Cortex of kidney (tissue), 1 donor: ENCODE measurements at places on chromosomes 7 and 10.

DNA sequence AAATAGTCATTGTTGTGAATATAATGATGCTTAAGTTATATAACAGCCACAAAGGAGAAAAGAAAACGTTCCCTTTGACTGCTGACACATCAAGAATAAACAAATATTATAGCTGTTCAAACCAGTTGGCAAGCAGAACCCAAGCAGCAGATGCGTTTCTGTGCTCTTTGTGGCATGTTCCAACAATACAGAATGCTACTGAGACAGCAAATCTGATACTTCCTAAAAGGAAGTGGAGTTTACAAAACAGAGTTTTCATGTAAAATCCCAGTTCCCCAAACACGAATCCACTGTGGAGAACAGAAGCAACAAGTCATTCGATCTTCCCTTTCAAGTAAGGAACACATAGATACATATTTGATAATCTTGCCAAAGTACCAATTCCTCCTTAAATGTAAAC, 170.9 kb upstream of the ASAH2 start:
- DNase-seq = no peak

- no peak for DNase-seq
These were observed 220.8 kb upstream of the PRSS58 start for GRCh38 chr7:142478479-142479220.

DNA sequence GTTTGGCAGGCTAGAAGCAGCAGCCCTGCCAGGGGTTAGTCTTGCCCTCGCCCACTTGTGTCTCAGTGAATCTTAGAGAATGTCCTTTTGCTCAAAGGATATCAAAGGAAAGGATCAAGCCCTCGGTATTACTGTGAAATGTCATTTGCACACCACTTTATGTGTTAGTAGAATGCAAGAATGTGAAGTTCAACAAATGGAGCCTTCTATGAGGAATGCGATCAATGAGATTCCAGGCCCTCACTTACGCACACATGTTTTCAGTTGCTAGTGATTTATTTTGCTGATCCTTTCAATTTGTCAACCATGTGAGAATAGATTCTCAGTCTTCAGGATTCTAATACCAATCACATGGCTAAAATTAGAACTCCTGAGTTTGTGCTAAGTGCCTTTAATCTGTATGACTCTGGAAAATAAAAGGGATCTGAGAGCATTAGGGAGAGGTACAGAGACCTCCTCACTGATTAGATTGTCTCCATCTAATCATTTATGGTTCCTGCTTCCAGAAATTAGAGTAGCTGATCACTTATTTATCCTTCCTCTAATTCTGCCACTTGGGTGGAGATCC, 123.0 kb upstream of the SP4 start:
- no peak for DNase-seq

DNA sequence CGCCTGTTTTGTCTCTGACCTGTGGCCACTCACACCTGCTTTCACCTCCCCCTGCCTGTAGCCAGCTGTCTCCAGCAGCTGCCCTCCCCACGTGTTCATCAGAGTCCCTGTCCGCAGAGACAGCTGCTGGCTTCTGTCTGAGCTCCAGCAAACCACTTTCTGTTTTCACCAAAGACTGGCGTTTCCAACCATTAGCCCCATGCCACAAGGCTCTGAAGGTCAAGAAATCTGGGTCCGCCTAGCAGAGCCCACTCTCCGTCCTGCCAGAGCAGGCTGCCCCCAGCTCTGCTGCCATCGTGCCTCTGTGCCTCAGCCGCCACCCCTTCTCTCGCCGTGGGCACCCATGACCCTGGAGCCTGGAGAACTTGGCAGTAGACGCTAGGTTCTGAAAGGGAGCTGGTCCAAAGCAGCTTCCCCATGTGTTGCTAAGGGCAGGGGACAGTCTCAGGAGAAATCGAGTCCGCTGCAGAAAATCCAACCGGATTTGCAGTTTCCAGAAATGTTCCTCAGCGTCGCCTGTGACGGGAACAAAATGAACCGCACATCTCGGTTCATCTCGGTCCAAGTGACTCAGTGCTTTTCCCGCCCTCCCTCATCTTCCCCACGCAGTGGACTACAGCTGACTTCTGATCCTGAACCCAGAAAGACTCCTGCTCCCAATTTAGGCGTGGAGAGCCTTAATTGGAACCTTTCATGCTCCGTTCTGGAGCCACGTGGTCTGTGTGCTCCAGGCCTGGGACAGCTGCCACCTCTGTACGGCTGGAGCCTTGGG, 28.0 kb downstream of the TMEM120A start:
- DNase-seq = no peak

DNA sequence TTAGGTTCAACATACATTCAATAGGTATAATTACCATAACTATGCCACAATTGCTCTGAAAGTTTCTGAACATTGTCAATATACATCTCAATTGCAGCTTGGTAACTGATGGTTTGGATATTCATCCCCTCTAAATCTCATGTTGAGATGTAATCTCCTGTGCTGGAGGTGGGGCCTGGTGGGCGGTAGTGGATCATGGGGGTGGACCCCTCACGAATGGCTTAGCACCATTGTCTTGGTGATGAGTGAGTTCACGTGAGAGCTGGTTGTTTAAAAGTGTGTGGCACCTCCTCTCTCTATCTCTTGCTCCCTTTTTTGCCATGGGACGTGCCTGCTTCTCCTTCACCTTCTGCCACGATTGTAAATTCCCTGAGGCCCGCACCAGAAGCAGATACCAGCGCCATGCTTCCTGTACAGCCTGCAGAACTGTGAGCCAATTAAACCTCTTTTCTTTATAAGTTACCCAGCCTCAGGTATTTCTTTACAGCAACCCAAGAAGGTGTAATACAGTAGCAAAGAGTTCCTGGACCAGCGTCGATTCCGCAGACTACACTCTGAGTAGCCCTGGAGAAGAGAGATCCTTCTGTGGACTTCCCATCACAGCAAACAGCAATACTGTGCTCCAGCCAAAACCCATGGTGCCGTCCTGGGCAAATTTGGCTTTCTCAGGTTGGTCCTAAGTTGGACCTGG, 83.8 kb upstream of the GRB10 start:
- no peak for DNase-seq

DNA sequence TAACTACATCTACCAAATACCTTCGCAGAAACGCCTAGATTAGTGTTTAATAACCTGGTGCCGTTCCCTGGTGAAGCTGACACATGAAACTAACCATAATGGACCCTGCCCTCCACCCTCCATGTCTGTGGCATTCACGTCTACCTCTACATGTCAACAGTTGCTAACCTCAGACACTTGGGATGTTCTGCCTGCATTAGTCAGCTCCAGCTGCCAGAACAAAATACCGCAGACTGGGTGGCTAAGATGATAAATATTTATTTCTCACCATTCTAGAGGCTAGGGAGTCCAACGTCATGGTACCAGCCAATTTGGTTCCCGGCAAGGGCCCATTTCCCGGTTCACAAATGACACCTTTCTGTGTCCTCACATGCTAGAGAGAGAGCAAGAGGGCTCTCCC, 118.5 kb upstream of the CHST15 start:
- no peak for DNase-seq

DNA sequence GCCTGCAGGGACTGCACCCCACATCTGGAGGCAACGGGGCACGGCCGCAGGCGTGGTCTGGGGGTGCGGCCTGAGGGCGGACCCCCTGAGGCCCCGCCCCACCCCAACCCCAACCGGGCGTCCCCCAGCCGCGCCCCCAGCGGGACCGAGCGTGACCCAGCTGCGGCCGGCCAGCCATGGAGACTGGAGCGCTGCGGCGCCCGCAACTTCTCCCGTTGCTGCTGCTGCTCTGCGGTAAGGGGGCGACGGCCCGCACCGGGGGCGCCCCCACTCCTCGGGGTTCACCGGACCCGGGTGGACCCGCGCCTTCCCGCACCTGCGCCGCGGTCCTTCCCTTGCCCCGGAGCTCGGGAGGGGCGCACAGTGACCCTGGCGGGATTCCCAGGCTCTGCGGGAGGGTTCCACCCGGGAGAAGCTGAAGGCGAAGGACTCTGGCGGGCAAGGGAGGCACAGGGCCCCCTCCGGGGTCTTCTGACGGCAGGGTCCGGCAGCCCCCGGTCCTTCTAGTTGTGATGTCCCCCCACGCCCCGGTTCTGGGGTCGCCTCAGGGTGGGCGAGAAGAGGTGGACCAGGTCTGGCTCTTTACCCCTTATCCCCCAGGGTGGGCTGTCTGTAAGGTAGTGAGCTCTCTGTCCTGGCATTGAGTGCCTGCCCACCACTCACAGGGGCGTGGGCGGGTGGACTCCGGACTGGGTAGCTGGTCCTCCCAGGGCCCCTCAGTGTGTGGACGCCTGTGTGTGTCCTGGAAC, at the start of gene RAMP3:
Gene RAMP3, plus strand, starts transcription at position 139 of the 749 bp plus-strand sequence. Its CDS starts 38 bp downstream, at position 177.
- DNase-seq = no peak

DNA sequence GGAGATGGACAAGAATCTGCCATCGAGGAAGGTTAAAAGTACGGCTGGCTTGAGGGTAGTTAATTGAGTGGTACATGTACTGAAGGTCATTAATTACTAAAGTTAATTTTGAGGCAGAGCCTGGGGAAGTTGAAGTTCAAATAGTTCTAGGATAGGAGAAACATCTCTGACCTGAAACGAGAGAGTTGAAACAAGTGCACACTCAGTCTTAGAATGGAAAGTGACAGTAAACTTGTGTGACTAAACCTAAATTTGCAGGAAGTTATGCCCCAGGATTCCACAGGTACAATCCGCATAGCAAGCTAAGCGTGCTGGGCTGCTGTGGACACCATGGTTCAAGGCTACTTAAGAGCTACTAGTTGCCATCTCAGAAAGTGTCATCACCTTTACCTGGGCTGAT, 209.9 kb downstream of the CHCHD3 start:
- DNase-seq = no peak

DNA sequence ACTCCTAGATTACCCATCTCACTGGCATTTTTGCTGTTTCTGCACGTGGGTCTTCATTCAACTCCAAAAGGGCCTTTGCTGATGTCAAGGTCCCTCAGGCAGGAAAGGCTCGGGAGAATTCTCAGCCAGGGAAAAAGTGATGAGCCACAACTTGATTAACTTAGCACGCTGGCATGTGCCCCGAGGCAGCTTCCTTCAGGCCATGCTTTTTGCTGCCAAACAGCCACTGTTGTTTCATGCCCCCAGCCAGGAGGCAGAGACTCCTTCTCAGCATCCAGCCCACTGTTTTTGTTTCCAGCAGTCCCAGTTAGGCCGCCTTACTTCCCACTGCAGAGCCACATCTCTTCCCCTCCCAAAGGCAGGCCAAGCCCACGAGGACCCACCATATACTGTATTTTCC, 266.5 kb upstream of the YAE1 start:
- no peak for DNase-seq

DNA sequence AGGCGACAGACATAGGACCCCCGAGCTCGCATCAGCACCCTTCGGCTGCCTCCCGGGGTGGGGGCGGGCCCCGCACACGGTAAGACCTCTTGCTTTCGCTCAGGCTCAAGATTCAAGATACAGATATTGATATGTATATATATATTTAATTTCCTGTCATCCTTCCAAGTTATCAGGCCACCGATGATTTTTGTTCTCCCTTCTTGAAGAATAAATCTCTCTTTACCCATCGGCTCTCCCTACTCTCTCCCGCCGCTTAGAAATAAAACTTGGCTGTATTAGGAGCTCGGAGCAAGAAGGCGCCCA, 603 bp downstream of the ADRA2A start:
- no peak for DNase-seq

- no peak for DNase-seq
These were observed 60.8 kb downstream of the CARD11 start for GRCh38 chr7:2982831-2983230.
